Glutamatergic neuron (in vitro differentiated cells): ENCODE measurements at places on chromosomes 12 and 14. TPM values are rescaled to one million over a fixed set of nuclear protein-coding genes. Genes with fewer than 3 reads are reported as not detected.

DNA sequence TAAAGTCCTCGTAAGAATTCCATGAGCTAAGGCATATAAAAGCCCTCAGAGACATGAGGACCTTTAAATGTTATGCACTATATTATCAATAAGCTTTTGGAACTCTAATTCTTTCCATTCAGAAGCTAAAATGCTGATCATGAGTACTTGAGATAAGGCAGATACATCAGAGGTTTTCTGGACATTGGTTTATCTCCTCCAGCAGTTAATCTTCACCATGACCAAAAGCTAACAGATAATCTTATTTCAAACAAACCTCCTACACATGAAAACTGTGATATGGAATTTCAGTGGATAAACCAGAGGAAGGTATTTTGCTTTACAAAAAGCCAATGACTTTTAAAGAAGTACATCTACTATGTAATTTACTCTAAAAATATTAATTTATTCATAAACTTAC is 97.9 kb upstream of the BBS10 start:
- DNase-seq: no peak

DNA sequence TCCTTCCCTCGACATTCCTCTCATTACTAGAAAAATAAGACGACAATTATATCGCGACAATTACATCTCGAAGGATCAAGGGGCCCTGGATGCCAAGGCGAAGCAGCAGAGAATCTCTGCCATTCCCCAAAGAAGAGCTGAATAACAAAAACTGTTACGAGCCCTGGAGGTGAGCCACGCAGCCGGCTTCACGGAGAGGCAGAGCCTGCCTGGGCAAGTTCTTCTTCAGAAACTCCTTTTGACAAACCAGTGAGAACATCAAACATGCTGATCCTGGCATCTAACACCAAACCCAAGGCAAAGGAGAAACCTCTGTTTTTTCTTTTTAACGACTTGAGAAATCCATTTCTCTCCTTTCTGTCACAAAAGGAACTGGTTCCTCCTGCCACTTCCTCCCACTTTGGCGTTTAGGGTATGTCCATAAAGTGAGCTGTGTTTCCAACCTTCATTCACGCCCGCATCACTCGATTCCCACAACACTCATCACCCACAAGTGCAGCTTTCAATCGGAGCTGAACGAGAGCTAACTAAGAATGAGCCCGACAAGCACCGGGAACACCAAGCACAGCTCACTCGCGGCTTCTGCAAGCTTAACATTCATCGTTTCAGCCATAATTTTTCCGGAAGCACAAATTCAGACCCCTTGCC is 21.5 kb downstream of the CCDC88C start:
- no peak for DNase-seq

DNA sequence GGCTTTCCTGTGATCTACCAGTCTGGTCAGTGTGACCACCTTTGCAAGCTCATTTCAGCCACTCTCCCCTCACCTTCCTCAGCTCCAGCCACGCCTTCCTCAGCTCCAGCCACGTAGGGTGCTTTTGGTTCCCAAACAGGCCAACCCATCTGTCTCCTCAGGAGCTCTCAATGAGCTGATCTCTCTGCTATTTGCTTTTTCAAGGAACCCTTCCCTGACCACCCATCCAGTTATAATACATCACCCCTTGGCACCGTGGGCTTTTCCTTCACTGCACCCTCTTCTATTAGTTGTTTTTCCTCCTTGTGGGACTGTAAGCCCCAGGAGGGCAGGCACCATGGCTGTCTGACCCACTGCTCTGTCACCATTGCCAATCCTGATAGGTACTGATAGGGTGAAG is 2.3 kb upstream of the PRKCH start:
- no peak for DNase-seq

Gene ZDHHC22
- total RNA-seq: 77.3 TPM

GRCh38 chr14:65574611-65575010 is 162.1 kb downstream of the FUT8 start:
- DNase-seq: no peak

- no peak for DNase-seq
Observed at GRCh38 chr12:82972624-82973023, 285.9 kb downstream of the TMTC2 start.

Gene GEMIN2
- 16.1 TPM for total RNA-seq
